HCT116 (cell line): ENCODE measurements at places on chromosomes 6 and 20.

DNA sequence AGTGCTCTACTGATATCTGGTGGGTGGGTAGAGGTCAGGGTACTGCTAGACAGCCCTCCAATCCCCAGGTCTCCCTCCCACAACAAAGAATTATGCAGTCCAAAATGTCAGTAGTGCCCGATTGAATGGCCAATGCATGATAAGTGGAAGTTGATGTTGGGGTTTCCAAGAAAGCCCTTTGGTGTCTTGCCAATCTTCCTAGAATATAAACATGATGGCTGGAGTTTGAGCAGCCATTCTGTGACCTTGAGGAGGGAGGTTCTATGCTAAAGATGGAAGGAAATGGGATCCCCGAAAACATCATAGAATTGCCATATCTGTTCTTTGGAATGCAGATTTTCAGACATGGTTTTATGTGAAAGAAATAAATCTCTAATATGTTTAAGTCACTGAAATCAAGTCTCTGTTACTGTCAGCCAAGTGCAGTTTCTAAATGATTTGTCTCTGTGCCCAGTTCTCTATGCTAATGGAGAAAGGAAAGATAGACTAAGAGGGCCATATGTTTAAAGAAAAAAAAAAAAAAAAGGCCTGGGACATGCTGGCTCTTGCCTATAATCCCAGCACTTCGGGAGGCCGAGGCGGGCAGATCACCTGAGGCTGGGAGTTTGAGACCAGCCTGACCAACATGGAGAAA is 32.8 kb upstream of the PTPN1 start:
- DNase-seq = no peak

- DNase-seq = no peak
These were observed 89.2 kb upstream of the HIVEP1 start for GRCh38 chr6:11922901-11923300.

DNA sequence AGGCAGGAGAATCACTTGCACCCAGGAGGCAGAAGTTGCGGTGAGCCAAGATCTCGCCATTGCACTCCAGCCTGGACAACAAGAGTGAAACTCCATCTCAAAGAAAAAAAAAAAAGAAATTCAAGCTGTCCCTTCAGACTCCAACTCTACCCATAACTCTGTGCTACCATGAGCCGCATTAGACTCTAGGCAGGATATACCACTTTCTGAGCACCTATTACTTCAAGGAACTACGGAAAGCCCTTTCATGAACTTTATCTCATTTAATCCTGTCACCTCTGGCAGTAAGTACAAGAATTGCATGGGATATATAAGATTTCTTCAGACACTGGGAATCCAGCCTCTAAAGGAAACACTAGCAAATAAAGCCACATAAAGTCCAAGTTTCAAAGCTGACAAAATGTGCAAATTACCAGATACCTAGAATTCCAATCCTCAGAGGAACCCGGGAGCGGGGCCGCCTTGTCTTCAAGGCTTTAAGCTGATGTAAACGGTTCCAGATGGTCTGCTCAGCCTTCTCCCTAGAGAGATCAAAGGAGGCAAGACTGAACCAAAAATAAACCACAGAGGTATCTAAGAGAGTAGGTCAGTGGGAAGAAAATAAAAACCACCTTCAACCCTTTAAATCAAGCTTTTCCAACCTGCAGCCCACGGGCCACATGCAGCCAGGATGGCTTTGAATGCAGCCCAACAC is 9.4 kb downstream of the CDK5RAP1 start:
- no peak for DNase-seq

DNA sequence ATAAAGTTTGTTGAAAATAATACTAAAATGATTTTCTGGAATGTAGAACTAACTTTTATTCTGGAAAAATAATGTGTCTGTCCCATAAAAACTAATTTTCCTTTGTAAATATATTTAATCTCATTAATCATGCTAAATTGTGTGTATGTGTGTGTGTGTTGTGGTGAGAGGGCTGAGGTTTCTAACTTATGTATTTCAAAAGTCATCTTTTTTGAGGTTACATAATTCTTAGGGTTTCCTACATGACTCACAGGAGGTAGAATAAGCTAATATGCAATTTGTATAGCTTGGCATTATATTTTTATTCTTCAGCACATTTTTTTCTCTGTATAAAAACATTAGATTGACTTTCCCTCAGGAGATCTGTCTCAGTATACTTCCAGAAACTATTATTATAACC is 64.1 kb upstream of the CLVS2 start:
- DNase-seq = no peak

DNA sequence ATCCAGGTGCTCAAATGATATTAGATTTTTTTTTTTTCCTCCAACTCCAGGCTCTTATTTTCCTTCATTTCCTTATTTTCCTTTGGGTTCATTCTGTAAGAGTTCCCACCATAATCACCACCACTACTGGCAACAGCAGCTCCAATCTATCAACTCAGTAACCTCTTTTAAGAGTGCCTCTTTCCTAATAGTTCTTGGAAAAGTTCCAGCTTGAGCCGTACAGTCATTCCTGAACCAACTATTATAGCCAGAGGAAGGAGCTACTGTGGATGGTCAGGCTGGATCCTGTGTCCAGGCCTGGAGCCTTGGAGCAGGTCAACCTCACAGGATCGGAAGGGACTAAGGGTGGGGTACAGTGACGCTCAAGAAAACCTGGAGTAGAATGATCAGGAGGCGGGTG is 4.2 kb upstream of the ANGPT4 start:
- no peak for DNase-seq

DNA sequence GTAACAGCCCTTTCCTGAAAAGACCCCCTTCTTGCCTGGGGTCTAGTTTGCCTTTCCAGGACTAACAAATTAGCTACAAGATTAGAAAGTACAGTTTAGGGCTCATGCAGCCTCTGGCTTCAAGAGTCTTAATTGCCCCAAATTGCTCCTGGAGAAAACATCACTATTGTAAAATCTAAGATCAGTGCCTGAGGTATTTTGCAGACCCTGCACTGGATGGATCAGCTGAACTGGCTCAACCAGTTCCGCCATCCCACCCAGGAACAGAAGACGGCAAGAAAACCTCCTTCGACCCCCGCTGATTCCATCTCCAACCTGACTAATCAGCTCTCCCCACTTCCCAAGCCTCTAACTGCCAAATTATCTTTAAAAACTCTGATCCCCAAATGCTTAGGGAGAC is 236.5 kb upstream of the KCNG1 start:
- DNase-seq = no peak

- DNase-seq = no peak
These were observed 64.2 kb downstream of the SLC2A10 start for GRCh38 chr20:46773680-46774079.

DNA sequence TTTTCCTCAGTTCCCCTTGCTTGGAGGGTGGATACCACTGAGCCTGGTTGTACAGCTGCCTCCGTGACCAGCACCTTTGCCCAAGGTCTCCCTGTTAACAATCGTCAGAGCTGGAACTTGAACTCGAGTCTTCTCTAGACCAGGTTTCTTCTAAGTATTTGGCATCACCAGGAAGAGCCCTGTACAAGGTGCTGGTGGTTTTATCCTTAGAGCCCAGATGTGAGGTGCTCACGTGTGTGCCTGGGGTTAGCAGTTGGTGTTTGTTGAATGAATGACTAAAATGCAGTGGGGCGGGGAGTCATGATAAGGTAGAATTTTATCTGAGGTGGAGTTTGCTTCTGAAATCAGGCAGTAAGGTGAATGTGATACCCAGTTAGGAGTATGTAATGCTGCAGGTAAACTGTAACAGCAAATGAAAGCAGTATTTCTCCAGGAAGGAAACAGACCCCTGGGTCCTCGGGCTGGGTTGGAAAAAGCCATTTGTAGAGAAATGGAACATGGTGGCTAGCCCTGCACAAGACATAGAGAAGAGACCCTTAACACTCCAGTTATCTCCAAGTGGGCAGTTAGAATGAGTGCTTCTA is 3.1 kb downstream of the DNAJC5 start:
- no peak for DNase-seq

- DNase-seq = no peak
These were observed 20.3 kb downstream of the OR2B6 start for GRCh38 chr6:27977387-27977786.

DNA sequence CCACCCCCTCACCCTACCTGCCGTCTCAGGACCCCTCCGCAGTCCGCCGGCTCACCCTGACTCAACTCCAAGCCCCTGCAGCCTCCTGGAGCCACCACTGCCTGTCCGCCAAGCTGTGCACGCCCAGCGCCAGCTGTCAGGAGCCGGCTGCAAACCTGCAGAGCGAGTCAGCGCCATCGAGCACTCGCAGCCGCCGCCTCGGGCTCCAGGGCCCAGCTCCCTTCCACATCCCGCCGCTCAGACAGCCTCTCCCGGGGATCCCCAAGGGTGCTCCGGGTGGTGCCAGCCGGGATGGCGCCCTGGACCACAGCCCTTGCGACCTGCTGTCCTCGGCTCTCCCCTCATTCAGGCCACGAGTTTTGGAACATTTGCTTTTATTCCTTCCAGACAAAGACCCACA is 4.3 kb downstream of the TNNC2 start:
- no peak for DNase-seq

DNA sequence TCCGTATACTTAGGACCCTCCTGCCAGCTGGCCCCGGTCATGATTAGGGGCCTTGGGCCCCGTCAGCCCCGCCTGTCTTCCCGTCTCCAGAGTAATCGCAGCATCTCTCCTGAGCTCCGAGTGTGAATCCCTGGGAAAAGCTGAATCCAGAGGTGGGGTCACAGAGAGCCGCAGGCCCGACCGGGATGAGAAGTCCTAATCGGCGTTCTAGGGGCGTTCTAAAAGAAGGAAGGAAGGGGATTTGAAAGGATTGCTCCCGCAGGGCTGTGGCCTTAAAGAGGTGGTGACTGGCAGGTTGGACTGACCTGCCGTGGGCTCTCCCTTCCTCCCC is 371 bp downstream of the HMGN4 start:
- no peak for DNase-seq

- DNase-seq = no peak
These were observed 608.1 kb downstream of the QKI start for GRCh38 chr6:164022632-164023031.

DNA sequence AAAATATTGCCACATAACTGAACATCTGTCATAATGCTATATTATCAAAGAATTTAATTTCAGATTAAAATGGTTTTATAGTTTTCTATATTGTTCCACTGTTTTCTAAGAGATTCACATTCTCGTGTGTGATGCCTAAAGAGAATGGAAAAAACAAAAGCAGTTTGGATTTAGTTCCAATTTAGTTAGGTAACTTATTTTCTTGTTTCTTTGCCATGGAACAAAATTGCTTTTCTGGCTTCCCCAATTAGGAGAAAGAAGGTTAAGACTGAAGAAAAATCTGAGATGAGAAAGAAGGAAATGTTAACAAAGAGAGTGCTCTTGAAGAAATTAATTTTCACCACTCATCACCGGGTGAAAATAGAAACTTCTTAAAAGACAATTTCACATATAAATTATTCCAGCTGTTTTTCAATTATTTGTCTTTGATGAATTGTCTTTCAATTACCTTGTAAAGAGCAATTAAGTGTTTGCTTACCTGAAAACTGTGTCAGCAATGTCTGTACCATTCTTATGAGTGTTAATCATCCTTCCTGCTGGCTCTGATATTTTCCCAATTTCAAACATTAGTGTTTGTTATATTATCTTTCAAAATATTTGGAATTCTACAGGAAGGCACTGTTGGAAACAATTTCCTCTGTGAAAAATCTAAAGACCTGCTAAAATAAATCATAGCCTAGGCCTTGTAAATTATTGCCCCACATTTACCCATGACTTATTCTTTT is 19.5 kb downstream of the PHACTR2 start:
- no peak for DNase-seq

DNA sequence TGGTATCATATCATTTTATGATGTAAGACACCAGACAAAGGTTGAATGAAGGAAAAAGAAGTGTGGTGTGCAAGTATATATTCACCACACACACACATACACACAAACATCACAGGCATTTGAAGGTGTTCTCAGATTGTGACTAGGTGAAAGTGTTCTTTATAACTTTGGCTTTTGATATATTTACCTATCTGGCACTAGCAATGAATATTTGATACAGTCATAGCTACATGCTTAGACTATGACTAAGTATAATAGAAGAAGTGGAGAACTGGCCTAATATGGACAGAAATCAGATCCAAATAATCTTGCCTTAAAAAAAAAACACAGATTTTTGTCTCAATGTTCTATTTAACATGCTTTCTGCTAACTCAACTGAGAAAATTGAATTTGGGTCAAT is 809.9 kb downstream of the KIF16B start:
- DNase-seq = no peak
